Left colon (tissue), 2 donors: ENCODE measurements at places on chromosomes 5 and 9. TPM values are rescaled to one million over a fixed set of nuclear protein-coding genes. Genes with fewer than 3 reads are reported as not detected.

HRCT1 gene
- 58.7 TPM for total RNA-seq

SHOC1 gene
- total RNA-seq: not detected

NTRK2 gene
- total RNA-seq: 2.5 TPM

C9orf152 gene
- 54.3 TPM for total RNA-seq
